ENCODE measurements at places on chromosomes 3 and 15.

DNA sequence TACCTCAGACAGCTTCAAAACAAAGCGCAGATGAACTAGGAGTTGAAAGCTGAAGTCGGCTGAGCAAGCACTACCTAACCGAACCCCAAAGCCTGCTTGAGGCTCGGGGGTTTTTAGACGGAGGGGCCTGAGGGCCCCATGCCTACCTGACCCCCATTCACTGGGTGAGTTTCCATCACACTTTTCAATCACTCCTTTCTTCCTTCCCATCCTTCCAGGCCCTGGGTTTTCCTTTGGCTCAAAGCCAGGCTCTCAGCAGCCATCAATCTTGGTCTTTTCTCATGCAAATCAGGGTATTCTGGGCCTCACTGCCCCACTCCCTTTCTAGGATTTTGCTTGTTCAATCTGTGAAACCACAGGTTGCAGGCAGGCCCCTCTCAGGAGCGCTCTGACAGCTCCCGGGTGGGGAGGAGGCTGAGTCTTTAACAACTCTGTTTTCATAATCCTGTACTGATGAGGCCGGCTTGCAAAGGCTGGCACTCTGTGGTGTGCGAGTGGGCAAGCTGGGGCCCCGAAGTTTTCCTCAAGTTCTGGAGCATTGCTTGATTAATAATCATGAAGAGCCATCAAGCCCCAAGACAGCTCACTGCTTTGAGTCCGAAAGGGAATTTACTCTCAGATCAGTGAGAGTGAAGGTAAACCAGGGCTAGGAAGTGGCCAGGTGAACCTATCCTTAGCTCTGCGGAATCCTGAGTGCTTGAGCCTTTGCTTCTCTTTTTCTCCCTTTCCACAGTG, 97.6 kb downstream of the FRMD4B start:
- peak; percentile 12 for DNase-seq

- no peak for DNase-seq
Measured at GRCh38 chr3:156635973-156636372, 38.4 kb upstream of the TIPARP start.

DNA sequence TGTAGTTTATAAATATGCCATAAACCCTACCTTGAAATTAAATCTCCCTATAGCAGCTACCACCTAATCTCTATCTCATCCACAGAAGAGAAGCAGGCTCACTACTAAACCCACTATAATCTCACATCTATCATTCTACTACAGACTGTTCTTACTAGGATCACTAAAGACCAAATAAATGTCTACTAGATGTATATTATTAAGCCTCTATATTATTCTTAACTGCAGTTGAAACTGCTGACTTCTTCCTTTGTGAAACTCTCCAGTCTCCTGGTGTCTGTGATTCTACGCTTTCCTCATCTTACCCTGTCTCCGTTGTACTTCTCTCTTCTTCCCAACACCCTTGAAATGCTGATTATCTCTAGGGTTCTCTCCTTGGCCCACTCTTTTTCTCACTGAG, 1154.0 kb downstream of the IGSF11 start:
- DNase-seq, result no peak

- DNase-seq, result peak; percentile 58
Measured at GRCh38 chr3:192892981-192893700, 24.5 kb downstream of the MB21D2 start.

GRCh38 chr3:87796137-87796842, 262.5 kb downstream of the CGGBP1 start:
- DNase-seq, result no peak

DNA sequence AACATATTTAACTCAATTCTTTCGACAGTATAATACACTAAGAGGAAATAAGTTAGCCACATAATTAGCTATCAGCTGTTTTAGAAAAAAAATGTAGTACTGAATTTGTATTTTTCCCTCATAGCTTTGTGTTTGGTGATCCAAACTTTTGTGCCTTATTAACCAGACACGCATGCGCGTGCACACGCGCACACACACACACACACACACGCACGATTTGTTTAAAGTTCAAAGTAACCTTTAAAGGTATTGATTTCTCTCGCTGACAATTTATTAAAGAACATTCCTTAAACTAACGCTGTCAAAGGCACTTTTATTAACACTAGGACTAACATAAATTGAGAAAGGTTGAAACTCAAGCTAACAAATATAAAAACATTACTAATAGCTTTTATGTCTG, 198.9 kb downstream of the ROBO1 start:
- DNase-seq, result no peak

DNA sequence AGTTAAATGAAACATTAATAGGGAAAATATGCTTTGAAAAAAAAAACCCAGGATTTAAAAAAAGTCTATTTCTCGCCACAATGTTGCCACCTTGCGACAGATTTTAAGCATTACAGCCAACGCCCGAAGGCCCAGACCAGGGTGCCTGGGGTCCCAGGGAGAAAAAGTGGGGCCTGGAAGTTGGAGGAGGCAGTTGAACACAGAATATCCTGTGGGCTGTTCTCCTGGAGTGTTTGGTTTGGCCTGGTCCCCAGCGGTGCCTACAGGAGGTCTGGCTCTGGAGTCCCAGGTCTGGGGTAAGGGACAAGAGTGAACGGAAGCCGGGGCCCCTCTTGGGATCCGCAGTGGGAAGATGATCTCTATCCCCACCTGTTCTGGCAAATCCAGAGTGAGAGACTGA, 3.4 kb downstream of the RNU6-1 start:
- DNase-seq, result peak; percentile 44

DNA sequence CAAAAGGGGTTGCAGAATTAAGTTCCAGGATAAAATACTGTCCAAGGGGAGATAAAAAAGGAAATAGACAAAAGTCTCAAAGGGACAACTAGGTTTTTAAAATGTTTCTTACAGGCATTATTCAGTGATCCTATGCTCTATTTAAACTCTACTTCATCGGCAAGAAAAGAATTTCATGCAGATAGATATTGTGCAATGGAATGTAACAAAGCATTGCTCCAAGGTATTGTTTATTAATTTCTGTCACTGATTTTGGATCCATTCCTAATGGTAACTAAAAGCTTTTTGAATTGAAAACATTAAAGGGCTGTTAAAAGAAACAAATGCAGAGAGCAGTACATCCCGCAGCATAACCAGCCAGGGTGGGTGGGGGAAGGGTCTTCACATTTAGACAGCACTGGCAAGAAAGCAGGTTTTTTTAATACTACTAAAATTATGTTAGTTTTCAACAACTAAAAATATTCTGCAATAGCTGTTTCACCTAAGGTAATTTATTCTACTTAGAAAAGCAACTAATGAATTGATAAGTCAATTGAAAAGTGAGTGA, 82.9 kb downstream of the THBS1 start:
- no peak for DNase-seq

DNA sequence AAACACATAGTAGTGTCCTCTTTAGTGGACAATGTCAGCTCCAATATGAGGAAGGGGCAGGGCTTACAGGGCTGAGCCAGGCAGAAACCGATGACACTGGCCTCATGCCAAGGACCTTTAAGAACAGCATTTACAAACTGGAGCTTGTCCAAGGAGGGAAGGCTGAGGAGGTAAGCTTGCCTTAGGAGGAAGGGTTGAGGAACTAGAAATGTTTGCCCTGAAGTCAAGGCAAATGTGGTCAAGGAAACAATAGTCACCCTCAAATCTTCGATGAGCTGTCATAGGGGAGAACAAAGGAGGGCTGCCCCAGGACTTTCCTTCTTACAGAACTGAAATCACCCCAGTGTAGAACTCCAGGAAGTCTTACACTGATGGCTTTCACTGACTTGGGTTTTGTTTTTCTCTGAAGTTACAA, 136.4 kb downstream of the LIPC start:
- no peak for DNase-seq

GRCh38 chr15:78996894-78997275, 52.0 kb upstream of the CTSH start:
- DNase-seq, result no peak

DNA sequence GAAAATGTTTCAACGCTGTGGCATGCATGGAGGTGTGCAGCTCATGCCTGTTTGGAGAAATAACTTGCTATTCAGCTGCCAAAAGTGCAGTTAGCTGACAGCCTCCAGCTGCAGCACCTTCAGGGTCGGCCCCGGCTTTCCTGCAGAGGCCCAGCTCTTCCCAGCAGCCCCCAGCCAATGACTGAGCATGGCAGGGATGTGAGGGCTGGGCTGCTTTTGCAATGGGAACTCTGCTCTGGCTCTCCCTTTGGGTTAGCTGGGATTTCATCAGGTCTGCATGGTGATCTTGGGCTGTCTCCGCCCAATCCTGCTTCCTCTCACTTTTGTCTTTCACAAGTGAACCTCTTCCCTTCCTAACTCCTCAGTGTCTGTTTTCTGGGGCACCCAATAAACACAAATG, 396.6 kb downstream of the EPHB1 start:
- no peak for DNase-seq

DNA sequence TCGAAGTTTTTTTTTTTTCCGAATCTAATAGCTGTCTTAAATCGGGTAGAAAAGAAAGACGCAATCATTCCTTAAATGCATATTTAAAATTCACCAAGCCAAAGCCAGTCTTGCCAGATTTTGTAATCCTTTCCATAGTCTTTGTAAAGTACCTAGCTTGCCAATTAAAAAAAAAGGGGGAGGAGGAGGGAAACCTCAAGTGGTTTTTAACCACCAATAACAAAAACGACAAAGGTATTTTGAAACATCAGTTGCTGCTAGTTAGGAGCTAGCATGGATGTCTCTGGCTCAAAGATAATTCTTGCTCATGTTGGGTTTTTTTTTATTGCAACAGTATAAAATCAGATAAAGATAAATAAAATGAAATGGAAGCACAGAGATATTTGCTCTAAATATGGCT, 187.9 kb downstream of the MECOM start:
- DNase-seq, result no peak

DNA sequence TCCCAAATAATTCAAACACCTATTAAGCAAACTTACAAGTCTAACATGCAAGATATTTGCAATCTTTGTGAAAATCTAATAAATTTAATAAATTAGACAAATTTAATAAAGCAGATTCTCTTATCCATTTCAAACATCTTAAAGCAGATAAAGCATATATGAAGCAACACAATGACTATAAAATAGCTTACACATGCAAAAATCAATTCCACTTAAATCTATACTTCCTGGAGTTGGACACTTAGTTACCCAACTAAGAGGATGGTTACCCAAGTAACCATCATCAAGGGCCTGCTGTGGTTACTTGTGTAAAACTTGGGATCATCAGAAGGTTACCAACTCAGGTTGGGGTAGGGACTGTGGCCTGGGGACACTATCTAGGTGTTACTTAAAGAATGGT, 206.8 kb downstream of the CD47 start:
- no peak for DNase-seq

GRCh38 chr3:124298951-124299350, 307.0 kb upstream of the ROPN1 start:
- no peak for DNase-seq

- no peak for DNase-seq
Measured at GRCh38 chr3:66265649-66266048, 44.8 kb downstream of the SLC25A26 start.

DNA sequence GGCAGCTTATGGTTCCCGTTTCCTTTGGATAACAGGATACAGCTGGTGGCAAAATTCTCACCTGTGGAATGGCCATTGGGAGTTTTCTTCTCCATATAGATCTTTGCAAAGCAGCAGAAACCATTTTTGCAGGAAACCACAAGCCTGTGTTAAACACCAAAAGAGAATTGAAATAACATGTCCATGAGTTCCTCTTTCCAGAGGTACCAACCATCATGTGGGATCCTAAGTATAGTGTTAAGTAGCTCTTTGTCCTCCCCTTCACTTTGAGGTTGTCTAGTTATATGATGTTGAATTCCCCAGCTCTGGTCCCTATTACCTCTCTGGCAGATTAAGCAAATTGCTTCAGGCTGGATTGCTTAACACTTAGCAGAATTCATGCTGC, 94.9 kb downstream of the AKAP13 start:
- DNase-seq, result no peak

GRCh38 chr3:161413127-161413854, 42.0 kb upstream of the SPTSSB start:
- no peak for DNase-seq

DNA sequence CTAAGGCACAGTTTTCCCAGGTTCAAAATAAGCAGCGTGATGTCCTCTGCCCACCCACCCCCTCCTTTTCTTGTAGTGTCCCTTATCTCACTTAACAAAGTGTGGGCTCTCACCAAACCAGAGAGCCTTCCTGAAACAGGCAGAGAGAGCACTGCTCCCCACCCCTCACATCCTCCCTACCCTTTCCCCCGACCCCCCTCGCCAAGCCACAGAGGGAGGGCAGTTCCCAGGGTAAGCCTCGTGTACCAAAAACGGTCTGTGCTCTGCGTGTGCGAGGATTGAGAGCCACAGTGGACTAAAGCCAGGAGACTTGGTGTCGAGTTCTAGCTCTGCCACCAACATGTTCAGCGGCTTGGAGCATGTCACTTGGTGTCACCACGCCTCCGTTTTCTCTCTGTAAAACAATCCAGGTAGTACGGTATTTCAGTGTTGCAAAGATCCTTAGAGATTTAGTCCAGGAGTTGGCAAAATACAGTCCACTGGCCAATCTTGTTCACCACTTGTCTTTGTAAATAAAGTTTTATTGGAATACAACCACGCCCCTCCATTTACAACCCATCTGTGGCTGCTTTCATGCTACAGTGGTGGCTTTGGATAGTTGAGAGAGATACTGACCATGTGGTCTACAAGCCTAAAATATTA, 249.9 kb downstream of the OPA1 start:
- DNase-seq, result no peak

GRCh38 chr3:197989651-197990050, 29.6 kb downstream of the LMLN start:
- no peak for DNase-seq

DNA sequence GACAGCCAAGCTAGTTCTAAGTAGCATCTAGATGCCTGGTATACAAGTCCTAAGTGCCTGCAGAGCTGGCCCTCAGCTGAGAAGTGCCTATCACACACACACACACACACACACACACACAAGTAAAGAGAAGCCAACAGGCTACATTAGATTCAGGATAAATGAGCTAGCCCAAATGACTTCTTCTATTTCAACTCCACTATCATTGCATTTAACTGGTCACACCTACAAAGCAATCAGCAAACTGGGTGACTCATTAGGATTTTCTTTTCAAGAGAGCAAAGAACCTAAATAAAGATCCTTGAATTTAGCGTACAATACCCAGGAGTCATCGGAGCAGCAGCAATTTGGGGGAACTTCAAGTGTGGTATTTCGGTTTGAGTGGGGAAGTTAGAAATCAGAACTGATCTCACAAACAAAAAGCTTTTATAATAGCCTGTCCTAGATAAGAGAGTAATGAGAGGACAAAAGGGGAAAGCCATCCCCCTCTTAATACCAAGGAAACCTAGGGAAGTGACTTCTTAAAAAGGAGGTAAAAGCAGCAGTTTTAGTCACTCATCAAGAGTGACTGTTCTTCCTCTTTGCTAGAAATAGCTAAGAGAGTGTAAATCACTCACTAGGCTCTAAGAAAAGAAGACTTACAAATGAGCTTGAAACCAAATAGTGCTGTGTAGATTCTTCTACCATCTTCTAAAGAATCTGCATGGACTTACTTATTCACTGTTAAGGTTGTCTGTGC, 112.7 kb downstream of the TNIK start:
- DNase-seq, result no peak
